HFFc6 (cell line): ENCODE measurements at places on chromosomes 7 and 10. TPM values are rescaled to one million over a fixed set of nuclear protein-coding genes. Genes with fewer than 3 reads are reported as not detected.

Gene SERPINE1
- 906 and 1,470 TPM in 2 replicates for total RNA-seq

DNA sequence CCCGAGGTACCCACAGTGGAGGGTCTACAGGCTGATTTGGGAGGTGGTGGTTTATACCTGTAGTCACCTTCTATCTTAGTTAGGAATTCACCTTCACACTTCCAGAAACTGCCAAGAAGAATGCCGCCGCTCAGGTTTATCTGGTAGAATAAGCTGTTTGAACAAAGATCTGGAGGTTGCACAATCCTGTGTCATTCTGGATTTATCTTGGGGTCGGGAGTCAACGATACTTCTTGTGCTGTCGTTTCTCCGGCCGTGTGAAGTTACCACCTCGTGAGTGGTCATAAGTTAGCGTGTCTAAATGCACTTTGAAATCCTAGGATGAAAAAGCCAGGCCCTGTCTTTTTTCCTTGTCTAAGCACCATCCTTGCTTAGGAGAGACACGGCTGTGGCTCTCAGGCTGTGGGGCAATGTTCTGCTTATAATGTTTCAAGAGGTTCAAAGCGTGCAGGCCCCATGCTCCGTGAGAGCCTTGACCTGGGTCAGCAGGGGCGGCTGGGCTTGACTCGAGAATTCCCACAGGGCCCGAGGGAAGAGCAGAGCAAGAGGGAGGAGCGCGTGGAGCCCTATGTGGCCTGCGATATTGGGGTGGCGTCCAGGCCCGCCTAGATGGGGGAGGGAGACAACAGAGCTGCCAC, 35.5 kb downstream of the GRIFIN start:
- no peak for DNase-seq
- H3K27me3 ChIP-seq: no peaks in the 10 kb centered on the region; the same call in 1 of the 2 replicates
- H3K4me3 ChIP-seq: no peak overlapping the region
- H3K4me1 ChIP-seq: peaks cover 10% of the 10 kb centered on the region
- no peak overlapping the region for H3K27ac ChIP-seq

DNA sequence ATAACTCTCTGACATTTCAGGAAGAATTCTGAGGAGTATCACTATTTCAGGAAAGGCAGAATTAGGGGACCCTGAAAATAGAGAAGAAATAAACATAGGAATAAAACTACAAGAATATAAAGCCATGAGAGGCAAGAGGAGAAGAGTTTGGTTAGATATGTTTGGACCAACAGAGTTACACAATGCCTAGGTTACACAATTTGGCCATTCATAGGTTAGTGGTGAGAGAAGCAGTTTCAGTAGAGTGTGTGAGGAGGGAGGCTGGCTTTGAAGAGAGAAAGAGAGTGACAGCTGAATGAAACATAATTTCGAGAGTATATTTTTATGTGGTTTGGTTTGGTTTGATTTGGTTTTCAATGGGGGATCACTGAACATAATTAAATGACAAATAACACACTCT, 783.2 kb upstream of the LRRN3 start:
- no peak overlapping the region for H3K4me3 ChIP-seq
- peaks cover 41% of the 10 kb centered on the region for H3K4me1 ChIP-seq
- no peaks in the 10 kb centered on the region for H3K27me3 ChIP-seq

DNA sequence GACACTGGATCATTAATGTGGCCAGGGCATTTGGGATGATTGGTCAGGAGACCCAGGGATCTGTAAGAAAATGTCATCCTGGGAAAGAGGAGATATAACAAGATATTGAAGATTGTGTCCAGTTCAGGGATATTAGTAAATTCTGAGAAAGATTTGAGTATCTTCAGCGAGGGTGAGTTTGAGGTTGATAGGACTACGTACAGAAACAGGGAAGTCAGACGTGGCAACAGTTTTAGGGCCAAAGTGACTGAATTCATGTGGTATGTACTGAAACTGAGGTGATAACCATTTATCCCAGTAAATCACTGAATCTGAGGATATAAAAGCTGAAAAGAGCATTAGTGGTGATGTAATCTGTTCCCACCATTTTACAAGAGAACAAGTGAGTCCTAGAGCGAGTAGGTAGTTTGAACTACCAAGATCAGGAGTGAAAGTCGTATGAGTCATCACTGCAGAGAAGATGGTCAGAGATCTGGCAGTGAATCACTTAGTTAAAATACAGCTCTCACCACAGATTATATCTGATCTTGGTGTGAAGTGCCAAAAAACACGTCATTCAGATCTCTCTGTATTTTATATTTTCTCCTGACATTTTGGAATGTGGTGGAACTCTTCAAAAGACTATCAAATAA, 220.5 kb downstream of the CDK14 start:
- H3K4me1 ChIP-seq: peaks cover 31% of the 10 kb centered on the region
- peak overlapping the region; percentile 71 for H3K27ac ChIP-seq
- DNase-seq: peak; percentile 99
- peaks cover 29% of the 10 kb centered on the region for H3K36me3 ChIP-seq
- H3K27me3 ChIP-seq: peaks cover under 1% of the 10 kb centered on the region; the same call in 1 of the 2 replicates

DNA sequence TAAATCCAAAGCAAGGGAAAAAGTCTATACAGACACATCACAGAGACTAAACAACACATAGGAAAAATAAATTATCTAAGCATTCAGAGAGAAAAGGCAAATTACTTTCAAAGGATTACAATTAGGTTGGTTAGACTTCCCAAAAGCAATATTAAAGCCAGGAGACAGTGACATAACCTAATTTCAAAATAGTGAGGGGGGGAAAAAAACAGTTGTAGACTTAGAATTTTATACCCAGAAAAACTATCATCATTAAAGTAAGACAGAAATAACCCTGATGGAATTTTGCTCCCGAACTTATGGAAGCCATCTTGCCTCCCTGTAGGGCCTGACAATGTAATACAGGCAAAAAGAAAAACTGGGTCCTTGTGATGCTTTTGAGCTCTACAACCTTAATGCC, 18.4 kb downstream of the CRPPA start:
- H3K36me3 ChIP-seq: peaks cover 38% of the 10 kb centered on the region
- peaks cover 2% of the 10 kb centered on the region; the same call in 1 of the 2 replicates for H3K27me3 ChIP-seq
- peaks cover 5% of the 10 kb centered on the region; the same call in 1 of the 2 replicates for H3K4me1 ChIP-seq
- no peak overlapping the region for H3K4me3 ChIP-seq

DNA sequence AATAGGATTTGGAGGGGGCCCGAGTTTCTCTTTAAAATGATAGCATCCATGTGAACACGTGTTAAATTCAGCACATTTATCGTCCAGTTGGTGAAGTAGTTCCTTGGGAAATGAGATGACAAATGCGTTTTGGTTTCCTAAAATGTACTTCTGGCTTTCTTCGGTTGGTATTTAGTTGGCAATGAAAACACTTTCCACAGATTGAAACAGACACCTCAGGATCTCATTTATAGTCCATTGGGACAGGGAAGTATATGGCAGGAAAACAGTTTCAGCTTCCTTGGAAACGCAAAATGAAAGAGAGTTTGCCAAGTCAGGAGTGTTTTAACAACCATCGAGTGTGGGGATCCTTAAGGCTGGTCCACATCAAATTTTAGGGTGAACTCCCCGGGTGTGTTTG, 19.4 kb upstream of the LYZL1 start:
- peaks cover 25% of the 10 kb centered on the region for H3K27me3 ChIP-seq
- no peak overlapping the region for H3K4me3 ChIP-seq
- H3K36me3 ChIP-seq: peaks cover 3% of the 10 kb centered on the region; the same call in 1 of the 2 replicates
- no peak overlapping the region for H3K27ac ChIP-seq
- no peak for DNase-seq
